ENCODE measurements at places on chromosomes 13 and 19. TPM values are rescaled to one million over a fixed set of nuclear protein-coding genes. Genes with fewer than 3 reads are reported as not detected.

Gene CGB3
- polyA plus RNA-seq: not detected

Gene KLK11
- polyA plus RNA-seq: not detected

Gene C19orf33
- polyA plus RNA-seq: 8.7 TPM

Gene PRKCG
- polyA plus RNA-seq: 1.1 TPM

Gene IZUMO2
- polyA plus RNA-seq: not detected

Gene GPR4
- polyA plus RNA-seq: 2.1 TPM

Gene HSPB6
- polyA plus RNA-seq: 290 TPM

DNA sequence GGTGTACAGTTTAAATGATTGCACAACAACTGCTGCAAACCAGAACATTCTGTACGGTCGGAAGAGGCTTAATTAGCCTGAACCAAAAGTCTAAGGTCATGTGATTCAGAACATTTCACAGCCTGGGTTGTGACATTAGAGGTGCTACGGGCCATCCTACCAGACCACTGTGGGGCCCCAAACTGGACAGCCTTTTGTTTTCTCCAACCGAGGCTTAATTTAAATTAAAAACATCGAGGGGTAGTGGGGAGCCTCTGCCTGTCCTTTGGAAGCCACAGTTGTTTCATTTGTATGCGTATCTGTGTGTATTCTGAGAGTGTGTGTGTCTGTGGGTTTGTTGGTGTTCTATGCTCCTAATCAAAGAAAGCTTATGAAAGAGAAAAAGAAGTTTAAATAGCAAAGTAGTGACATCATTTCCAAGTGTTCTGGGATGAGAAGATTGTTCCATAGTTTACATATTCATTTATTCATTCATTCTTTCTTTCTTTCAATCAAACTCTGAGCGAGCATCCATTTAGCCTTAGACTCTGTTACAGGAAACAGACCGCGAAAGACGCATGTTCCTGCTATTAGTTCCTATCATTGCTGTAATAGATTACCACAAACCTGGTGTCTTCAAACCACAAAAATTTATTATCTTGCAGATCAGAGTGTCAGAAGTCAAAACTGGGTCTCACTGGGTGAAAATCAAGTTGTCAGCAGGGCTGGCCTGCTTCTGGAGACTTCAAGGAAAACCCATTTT, 444.8 kb downstream of the FOXO1 start:
- DNase-seq: no peak

DNA sequence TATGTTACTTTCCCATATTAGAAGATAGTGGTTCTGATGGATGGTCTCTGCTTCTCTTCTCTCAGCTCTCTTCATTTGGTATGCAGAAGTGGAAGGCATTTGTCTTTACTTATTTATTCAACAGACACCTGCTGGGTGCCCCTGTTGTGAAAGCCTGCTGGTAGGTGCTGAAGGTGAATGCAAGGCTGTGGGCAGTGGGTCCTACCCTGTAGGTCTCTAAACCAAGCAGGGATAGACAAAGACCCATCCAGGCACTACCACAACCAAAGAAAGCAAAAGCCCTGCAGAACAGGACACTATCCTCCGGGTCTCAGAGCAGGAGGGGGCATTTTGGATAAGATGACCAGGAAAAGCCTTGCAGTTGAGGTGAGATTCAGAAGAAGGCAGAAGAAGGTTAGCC, 106.1 kb downstream of the STARD13 start:
- no peak for DNase-seq

DNA sequence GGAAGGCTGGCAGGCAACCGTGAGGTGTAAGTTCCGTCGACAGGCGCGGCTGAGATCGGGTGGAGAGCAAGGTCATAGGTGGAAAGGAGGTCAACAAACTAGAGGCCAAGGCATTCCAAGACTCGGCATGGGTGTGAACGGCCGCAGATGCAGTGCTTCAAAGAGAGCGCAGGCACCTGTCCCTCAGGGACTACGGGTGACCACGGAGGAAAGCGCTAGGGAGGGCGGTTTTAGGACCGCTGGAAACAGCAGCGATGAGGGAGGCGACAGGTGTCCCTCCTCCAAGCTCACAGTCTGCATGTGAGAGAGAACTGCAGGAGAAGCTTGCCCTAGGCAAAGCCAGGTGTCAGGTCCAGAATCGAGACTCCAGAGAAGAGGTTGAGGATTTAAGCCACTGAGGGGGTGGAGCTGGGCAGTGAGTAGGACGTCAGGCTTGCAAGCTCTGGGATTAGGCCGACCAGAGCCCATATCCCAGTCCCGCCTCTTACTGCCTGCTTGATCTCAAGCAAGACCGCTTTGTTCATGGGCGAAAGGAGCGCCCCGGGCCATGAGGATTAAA, 1.6 kb upstream of the MLNR start:
- no peak for DNase-seq
